Caco-2 (cell line): ENCODE measurements at places on chromosomes 2 and 18.

DNA sequence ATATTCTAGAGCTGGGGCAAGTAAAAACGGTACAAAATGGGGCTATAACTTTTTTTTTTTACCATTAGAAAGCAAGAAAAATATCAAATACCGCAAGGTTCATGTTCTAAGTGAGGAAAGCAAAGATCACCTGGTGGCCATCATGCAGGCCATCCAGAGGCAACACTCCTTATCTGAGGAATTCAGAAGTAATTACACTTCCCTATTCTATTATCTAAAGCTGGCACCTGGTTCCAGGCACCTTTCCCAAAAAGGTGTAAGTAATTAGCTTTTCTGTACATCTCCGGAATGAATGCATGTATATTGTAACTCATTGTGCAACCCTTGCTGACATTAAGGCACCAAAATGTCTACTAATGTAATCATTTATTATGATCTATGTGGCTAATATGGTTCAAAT is 152.5 kb upstream of the GYPC start:
- no peak overlapping the region for H3K27ac ChIP-seq
- no peak for DNase-seq
- no peaks in the 10 kb centered on the region for H3K36me3 ChIP-seq
- no peak overlapping the region for H3K4me3 ChIP-seq

- peaks cover 4% of the 10 kb centered on the region; the same call in 1 of the 2 replicates for H3K4me1 ChIP-seq
- H3K36me3 ChIP-seq: no peaks in the 10 kb centered on the region
- no peak for DNase-seq
- H3K27ac ChIP-seq: peak overlapping the region; percentile 16
Observed at GRCh38 chr2:209383212-209383611, 40.6 kb upstream of the MAP2 start.

- no peak overlapping the region for H3K4me3 ChIP-seq
- no peaks in the 10 kb centered on the region for H3K27me3 ChIP-seq
- H3K27ac ChIP-seq: no peak overlapping the region
- H3K4me1 ChIP-seq: peaks cover 26% of the 10 kb centered on the region
- DNase-seq: peak; percentile 29
- no peaks in the 10 kb centered on the region for H3K36me3 ChIP-seq
Observed at GRCh38 chr18:10015941-10016819, 102.4 kb downstream of the VAPA start.

- no peaks in the 10 kb centered on the region for H3K27me3 ChIP-seq
- no peaks in the 10 kb centered on the region for H3K4me1 ChIP-seq
Observed at GRCh38 chr2:195212586-195212985, 444.4 kb upstream of the SLC39A10 start.

DNA sequence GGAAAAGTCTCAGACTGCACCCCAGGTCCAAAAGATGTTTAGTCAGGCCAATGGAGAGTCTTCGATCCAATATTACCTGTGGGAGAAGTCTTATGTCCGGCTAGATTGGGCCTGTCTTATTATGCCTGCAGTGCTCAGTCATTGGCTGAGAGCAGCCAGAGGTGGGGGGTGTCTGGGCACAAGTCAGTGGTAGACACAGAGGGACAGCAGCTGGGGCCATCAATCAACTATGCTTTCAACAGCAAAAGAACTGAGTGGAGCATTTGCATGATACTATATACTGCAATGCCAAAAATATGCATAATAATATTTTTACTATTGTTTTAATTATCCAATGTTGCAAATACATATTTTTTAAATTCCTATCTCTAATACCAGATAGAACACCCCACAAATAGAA is 298.6 kb upstream of the CDH20 start:
- no peak overlapping the region for H3K27ac ChIP-seq
- no peaks in the 10 kb centered on the region for H3K36me3 ChIP-seq
- DNase-seq: no peak
- no peaks in the 10 kb centered on the region for H3K27me3 ChIP-seq
- no peaks in the 10 kb centered on the region for H3K4me1 ChIP-seq
- H3K4me3 ChIP-seq: no peak overlapping the region

DNA sequence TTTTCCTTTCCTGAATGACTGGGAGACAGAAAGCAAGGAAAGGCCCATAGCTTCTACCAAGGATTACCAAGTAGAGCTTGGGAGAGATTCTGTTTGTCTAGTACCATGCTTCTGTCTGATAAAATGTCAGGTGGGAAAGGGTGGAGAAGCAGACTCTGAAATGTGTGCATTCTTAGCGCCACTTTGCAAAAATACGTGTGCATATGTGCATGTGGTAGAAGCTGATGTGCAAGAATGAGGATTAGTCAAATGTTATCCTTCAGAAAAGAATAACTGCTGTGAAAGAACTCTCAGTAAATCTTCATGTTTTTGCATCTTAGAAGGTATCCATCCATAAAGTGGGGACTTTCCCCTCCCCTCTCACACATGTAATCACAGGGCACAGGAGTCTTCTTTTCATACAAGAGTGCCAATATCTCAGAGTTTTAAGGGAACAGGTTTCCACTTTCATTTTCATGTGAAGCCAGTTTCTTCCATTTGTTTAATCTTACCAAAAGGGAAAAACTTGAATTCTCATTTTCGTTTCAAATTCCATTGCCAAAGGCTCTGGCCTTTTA is 15.4 kb upstream of the DGKD start:
- DNase-seq: no peak
- H3K27me3 ChIP-seq: no peaks in the 10 kb centered on the region
- no peaks in the 10 kb centered on the region for H3K36me3 ChIP-seq
- no peak overlapping the region for H3K27ac ChIP-seq
- H3K4me1 ChIP-seq: no peaks in the 10 kb centered on the region
- H3K4me3 ChIP-seq: no peak overlapping the region

- DNase-seq: no peak
- H3K4me1 ChIP-seq: no peaks in the 10 kb centered on the region
- no peak overlapping the region for H3K4me3 ChIP-seq
- H3K27ac ChIP-seq: no peak overlapping the region
- no peaks in the 10 kb centered on the region for H3K36me3 ChIP-seq
Observed at GRCh38 chr2:219465659-219466561, 31.3 kb downstream of the SPEG start.

- no peak overlapping the region for H3K27ac ChIP-seq
- no peaks in the 10 kb centered on the region for H3K36me3 ChIP-seq
- peaks cover 12% of the 10 kb centered on the region; the same call in 1 of the 2 replicates for H3K4me1 ChIP-seq
- H3K27me3 ChIP-seq: no peaks in the 10 kb centered on the region
- no peak for DNase-seq
Observed at GRCh38 chr2:227576110-227576509, 22.6 kb upstream of the SCYGR2 start.

DNA sequence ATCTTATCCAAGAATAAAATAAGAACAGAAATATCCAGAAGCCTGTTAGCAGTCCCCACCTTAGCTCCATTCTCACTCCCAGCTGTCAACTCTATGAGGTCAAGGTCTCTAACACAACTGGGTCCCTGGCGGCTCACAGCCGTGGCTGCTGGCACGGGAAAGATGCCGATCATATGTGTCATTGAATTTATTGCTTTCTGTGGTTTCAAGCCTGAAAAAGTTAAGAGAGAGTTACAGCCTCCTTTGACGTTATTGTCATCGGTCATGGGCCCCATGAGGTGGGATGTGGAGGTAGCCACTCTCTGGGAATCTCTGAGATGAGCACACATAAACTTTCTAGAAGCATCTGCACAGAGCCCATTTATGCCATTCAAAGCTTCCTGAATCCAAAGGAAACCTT is 28.7 kb upstream of the CABLES1 start:
- H3K27ac ChIP-seq: peak overlapping the region; percentile 82
- no peak overlapping the region for H3K4me3 ChIP-seq
- H3K36me3 ChIP-seq: no peaks in the 10 kb centered on the region; the same call in 1 of the 2 replicates

GRCh38 chr2:30527859-30528258 is 80.8 kb downstream of the LCLAT1 start:
- no peak overlapping the region for H3K4me3 ChIP-seq
- DNase-seq: no peak

GRCh38 chr2:195388028-195388427 is 269.0 kb upstream of the SLC39A10 start:
- no peak overlapping the region for H3K4me3 ChIP-seq
- H3K4me1 ChIP-seq: no peaks in the 10 kb centered on the region
- no peak overlapping the region for H3K27ac ChIP-seq
- no peaks in the 10 kb centered on the region for H3K36me3 ChIP-seq
- no peak for DNase-seq

DNA sequence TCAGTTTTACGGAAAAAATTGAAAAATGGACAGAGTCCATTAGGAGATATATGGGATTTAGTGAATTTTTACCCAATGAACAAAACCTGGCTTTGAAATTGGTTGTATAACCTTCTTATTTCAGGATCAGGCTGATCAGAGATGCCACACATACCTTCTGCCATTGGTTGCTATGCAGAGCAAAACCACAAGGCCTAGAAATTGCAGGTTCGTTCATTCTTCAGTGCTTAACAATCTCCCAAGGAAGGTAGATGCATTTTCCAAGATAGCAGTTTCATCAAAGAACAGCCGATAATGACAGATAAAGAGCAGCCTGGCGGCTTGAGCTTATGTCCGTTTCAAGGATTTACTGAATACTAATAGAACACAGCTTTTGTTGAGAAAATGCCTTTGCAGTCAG is 868.8 kb downstream of the EPHA4 start:
- no peak overlapping the region for H3K4me3 ChIP-seq
- no peaks in the 10 kb centered on the region for H3K4me1 ChIP-seq
- no peak overlapping the region for H3K27ac ChIP-seq
- H3K27me3 ChIP-seq: no peaks in the 10 kb centered on the region; the same call in 1 of the 2 replicates

GRCh38 chr18:78087338-78087737 is 837.7 kb downstream of the GALR1 start:
- H3K36me3 ChIP-seq: no peaks in the 10 kb centered on the region
